Activated naive CD8-positive, alpha-beta T cell treated with anti-CD3 and anti-CD28 coated beads for 36 hours (primary cell): ENCODE measurements at places on chromosomes 16 and 17. TPM values are rescaled to one million over a fixed set of nuclear protein-coding genes. Genes with fewer than 3 reads are reported as not detected.

- no peak for DNase-seq
Observed at GRCh38 chr16:66130296-66130905, 236.1 kb upstream of the CDH5 start.

DNA sequence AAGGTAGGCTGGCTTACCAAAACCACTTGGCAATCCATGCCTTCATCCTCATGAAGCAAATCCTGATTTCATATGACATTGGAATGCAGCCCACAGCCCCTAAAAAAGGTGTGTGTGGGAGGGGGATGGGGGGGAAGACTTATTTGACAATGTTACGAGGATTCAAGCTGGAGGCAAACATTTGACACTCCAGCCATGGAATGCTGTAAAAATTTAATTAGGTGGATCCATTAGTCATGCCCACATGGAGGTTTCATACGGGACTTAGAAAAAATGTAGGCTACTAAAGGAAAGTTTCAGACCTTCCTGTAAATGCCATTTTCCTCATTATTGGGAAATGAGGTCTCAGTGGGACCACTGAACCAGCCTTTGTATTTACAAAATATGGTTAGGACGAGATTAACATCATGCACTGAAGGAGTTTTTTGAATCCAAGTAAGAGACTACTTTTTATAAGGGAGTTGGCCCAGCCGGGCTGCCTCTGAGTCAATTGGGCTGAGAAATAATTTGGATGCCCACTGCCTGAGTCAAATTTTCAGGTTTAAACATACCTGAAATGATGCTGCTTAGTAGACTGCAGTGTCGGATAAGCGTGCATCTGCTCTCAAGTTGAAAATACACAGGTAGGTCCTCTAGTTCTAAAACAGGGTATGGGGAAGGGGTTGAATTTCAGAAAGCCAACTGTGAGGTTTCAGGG lies 44.6 kb upstream of the MAF start:
- no peak for DNase-seq

GRCh38 chr17:60060474-60060873 lies 18.2 kb downstream of the HEATR6 start:
- no peak for DNase-seq

DNA sequence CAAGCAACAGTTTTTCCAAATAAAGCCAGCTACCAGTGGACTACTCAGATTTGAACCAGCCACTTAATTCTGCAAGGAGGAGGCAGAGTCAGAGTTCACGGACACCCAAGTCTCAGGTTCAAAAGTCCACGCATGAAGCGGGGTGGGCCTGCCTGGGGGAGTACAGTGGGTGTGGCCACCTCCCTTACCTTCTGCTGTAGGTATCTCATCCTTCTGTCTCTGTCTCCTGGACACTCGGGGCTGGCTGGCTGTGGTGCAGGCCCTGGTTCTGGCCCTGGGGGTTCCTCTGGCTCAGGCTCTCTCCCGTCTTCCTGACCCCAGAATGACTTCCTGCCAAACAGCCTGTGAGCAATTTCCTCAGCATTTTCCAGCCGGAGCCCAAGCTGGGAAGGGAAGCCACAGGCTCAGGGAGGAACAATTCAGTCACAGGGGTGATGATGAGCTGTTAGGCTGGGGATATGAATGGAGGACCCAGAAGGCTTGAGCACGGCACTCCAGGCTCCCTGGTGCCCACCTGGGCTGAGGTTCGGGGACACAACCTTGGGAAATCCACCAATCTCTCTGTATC lies 101.9 kb downstream of the LITAF start:
- DNase-seq, result no peak

Gene GDE1
- total RNA-seq, result 24.3 TPM

Gene TBC1D3
- total RNA-seq, result not detected
